Occipital lobe (tissue), 3 donors: ENCODE measurements at places on chromosomes 4 and X.

GRCh38 chrX:132090403-132091159, 37.2 kb downstream of the FRMD7 start:
- no peak for DNase-seq

GRCh38 chr4:83219344-83220331, 65.0 kb downstream of the COQ2 start:
- DNase-seq, result peak; percentile 6

- DNase-seq, result no peak
Observed at GRCh38 chr4:46385235-46385634, 4.7 kb downstream of the GABRA2 start.

DNA sequence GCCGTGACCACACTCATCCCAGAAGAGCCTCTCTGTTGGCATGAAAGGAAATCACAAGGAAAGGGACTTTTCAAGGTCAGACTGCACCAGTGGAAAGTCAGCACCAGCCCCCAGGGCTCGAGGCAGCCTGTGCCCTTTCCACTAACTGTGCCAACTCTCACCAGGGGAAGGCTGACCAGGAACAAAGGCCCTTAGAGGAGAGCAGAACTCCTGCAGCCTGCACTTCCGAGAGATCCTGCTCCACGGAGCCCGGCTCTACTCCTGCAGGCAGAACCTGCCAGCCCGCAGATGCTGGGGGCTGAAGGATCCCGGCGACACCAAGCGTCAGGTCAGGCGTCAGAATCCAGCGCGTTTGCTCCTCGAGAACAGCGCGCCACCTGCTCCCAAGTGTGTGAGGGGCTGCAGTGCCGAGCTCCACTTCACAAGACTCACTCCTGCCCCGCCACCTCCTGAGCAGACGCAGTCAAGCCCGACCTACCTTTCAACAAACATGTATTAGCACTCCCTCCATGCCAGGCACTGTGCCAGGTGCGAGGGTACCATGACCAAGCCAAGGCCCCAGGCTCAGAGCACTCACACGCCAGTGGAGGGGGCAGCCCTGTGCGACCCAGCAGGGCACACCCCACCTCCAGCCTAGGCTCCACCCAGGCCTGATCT, 13.6 kb upstream of the HELT start:
- no peak for DNase-seq
